ENCODE measurements at places on chromosomes 2 and 18. TPM values are rescaled to one million over a fixed set of nuclear protein-coding genes. Genes with fewer than 3 reads are reported as not detected.

GRCh38 chr2:230564805-230565779 is 147.6 kb upstream of the CAB39 start:
- no peak for DNase-seq

- no peak for DNase-seq
These were observed 152.3 kb upstream of the STON1 start for GRCh38 chr2:48377646-48378045.

- DNase-seq: no peak
These were observed 53.4 kb downstream of the SH3RF3 start for GRCh38 chr2:109182426-109182825.

GRCh38 chr2:177520324-177520723 is 127.8 kb downstream of the AGPS start:
- DNase-seq: no peak

- no peak for DNase-seq
These were observed 40.5 kb downstream of the MYO7B start for GRCh38 chr2:127575941-127576432.

DNA sequence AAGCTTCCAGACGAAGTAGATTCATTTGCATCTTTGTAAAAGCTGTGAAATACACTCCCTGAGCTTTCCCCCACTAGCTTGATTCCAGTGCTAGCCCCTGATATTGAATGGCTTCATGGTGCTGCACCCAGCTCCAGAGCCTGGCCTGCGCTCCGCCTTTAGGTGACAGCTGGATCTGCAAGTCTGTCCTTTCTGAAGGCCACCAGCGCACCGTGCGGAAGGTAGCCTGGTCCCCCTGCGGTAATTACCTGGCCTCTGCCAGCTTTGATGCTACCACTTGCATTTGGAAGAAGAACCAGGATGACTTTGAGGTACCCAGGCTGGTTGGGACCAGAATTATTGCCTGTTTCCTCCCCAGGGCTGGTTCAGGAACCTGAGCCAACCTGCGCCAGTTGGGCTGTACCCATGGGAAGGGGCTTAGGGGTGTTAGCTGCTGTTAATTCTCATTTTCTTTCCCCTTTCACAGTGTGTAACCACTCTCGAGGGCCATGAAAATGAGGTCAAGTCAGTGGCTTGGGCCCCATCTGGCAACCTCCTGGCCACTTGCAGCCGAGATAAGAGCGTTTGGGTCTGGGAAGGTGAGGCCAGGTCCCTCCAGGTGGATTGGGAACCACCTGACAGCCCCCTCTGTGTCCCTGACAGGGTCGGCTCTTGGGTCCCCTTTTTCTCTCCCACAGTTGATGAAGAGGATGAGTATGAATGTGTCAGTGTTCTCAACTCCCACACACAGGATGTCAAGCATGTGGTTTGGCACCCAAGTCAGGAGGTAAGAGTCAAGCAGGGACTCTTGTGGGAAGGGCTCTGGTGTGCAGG is 1.3 kb downstream of the CIAO1 start:
- DNase-seq: peak; percentile 64

- no peak for DNase-seq
These were observed 79.3 kb downstream of the BIRC6 start for GRCh38 chr2:32436150-32436549.

DNA sequence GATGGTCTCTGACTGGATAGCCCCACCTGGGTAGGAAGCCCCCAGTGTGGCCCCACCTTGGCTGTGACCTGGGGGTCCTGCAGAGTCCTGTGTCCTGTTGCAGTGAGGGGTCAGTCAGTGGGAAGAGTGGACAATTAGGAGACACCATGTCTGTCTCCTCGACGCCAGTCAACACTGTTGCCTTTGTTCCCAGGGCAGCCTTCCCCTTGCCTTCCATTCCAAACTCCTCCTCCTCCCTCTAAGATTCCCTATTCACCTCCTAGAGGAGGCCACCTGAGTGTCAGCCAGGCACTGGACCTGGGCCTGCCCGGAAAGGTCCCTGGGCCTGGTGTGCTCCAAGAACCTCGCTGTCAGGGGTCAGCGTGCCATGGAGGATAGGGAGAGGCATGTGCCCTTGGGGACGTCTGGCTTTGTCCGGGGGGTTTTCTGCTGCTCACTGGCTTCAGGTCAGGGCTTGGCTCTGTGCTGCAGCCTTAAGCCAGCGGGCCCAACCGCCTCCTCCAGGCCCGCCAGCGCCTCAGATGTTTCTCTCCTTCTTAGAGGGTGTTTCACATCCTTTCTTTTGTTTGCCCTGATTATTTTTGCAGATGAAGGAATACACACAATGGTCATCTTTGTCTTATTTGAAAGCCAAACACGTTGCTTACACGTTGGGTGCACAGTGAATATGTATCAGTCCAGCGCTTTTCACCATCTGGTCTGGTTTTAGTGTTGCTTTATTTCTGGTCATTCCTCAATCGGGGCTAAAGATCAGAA is 68.9 kb downstream of the HPCAL1 start:
- DNase-seq: no peak

DNA sequence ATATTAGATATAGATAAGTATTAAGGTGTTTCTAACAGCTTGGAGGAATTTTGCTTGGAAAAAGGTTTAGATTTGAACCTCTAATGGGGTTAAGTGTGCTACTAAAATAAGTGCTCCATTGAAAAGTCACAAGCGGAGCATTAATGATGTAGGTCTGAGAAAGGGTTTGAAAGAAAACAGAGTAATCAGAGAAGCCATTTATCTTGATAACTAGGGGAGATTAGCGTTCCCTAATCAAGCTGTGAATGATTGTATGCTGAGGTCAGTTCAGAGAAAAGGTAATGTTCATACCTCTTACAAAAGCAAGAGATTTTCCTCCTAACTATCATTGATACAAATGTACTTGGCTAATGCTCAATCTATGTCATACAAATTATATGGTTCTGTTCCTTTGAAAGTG is 1.5 kb downstream of the ARHGAP25 start:
- DNase-seq: no peak

The C2orf66 gene
- 0.27 TPM for total RNA-seq

The SERPINB10 gene
- total RNA-seq: 0.27 TPM

The STK17B gene
- total RNA-seq: 30.4 TPM

The RNF144A gene
- total RNA-seq: 35.0 TPM

The DPYSL5 gene
- total RNA-seq: not detected

The SNED1 gene
- total RNA-seq: 11.8 TPM

The TAF4B gene
- total RNA-seq: 14.8 TPM
